Stimulated activated CD8-positive, alpha-beta memory T cell treated with anti-CD3 and anti-CD28 coated beads, Interleukin-7, amount 100 ng/mL, for 1 hour (primary cell): ENCODE measurements at places on chromosomes 5 and 9.

DNA sequence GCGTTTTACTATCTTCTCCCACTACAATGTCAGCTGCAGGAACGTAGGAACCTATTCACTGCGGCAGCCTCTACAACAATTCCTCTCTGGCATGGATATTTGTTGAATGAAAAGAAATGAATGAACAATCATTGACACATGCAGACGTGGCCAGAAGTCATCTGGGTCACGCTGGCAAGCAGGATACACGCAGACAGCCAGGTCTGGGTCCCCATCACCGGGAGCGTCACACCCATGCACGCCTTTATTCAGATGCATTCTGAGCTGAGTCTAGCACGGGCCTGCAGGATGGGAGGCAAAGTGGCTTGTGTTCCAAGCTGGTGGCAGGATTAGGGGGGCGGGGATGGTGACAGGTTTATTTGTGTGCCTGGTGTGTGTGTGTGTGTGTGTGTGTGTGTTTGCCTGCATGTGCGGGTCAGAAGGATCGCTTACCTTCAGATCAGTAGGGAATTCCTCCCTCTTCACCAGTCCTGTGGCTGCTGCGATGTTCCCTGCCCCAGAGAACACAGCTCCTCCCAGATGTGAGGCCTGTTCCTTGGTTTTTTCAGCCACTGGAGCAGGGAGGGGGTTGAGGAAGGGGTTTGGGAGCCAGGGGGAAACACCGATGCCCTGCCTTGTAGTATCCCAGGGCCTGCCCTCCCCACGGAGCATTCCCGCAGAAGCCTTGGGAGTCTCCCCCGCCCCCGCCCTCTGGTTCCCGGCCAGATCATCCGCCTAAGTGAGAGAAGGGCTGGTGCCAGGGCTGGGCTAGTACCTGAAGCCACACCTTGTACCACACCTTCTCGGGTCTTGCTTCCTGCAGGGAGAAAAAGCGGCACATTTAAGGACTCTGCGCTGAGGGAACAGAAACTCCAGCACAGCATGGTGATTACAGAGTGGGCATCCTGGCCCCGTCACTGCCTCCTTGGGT lies 4.1 kb downstream of the SNCB start:
- DNase-seq = no peak

DNA sequence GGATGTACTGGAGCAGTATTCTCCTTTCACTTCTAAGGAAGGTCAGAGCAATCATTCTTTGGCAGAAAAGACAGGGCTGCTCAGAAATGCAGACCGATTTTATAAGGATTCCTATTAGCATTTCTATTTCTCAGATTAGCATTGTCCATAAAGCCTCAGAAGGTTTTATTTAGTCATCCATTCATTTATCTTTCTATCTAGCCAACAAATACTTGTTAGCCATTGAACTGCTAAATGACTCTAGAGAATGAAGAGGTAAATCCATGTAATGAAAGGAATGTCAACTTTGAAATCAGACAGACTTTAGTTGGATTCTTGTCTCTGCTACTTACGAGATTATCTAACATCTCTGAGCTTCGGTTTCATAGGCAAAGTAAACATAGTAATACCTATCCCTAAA lies 165.2 kb downstream of the SLC25A46 start:
- DNase-seq = no peak

GRCh38 chr5:76688836-76689235 lies 27.1 kb upstream of the F2R start:
- no peak for DNase-seq

DNA sequence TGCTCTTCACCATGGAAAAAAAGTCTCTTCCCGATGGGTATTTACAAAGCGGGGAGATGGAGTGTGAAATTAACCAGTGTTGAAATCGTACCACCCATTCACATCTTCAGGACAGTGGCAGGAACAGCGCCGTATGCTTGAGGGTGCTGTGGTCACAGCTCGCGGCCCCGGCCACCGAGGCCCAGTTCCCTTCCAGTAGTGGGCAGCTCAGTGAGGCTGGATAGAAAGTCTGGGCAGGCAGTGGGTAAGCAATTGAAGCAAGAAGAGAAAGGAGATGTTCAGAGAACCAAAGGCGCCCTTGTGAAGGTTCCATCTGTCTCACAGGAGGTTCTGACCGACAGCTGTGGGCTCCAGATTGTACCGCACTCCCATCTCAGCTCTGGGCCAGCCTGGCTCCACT lies 59.1 kb downstream of the SECISBP2 start:
- no peak for DNase-seq

DNA sequence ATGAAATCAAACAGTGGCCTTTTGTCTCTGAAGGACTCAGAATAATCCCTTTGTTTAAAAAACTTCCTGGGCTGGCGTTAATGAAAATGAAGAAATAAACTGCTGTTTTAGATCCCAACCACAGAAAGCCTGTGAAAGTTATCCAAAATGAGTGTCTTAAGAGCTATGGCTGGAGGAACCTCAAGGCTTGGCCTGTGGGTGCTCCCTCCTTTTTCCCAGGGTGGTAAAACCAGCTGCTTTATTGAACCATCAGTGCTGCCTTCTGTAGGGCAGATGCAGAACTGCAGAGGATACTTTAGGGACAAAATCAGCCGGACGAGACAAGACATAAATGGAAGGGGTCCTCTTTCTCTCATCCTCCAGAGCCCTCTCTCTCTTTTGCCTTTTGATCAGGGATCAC lies 100.9 kb downstream of the SMARCA2 start:
- no peak for DNase-seq

- DNase-seq = no peak
These were observed 7.6 kb downstream of the PTGER4 start for GRCh38 chr5:40687321-40687720.

DNA sequence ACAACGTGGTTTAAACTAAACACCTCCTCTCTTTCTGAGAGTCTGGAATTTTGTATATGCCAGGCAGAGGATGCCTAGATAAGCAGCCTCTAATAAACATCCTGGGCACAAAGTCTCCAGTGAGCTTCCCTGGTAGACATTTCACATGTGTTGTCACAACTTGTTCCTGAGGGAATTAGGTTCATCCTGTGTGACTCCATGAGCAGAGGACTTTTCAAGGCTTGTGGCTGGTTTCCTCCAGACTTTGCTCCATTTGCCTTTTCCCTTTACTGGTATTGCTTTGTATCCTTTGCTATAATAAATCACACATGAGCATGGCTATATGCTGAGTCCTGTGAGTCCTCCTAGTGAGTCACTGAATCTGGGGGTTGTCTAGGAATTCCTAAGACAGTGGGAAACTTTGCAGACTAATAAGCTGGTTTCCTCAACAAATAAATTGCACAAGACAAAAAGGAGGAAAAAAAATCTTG lies 77.4 kb downstream of the NR2F1-AS1 start:
- DNase-seq = no peak

- DNase-seq = no peak
These were observed 281.1 kb upstream of the MAP3K1 start for GRCh38 chr5:56534102-56534829.
